Ascending aorta (tissue), 2 donors: ENCODE measurements at places on chromosomes 16 and 17. TPM values are rescaled to one million over a fixed set of nuclear protein-coding genes. Genes with fewer than 3 reads are reported as not detected.

GRCh38 chr16:11067697-11068141 is 123.4 kb downstream of the CLEC16A start:
- no peak for DNase-seq

- no peak for DNase-seq
Observed at GRCh38 chr17:56125830-56126819, 27.1 kb upstream of the ANKFN1 start.

DNA sequence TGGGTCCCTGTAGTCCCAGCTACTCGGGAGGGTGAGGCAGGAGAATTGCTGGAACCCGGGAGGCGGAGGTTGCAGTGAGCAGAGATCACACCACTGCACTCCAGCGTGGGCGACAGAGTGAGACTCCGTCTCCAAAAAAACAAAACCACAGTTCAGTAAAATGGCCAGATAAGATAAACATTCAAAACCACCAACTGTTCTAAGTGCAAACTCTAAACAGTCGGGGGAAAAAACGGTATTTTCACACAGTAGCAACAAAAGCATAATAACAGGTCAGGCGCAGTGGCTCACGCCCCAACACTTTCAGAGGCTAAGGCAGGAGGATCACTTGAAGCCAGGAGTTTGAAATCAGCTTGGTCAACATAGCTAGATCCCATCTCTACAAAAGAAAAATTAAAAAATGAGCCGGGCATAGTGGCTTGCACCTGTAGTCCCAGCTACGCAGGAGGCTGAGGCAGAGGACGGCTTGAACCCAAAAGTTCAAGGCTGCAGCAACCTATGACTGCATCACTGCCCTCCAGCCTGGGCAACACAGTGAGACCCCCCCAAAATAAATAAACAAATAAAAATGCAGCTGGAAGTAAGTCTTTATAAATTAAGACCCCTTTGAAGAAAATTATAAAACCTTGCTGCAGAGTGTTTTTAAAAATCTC is 10.8 kb upstream of the HASPIN start:
- DNase-seq, result no peak

- no peak for DNase-seq
Observed at GRCh38 chr17:50547736-50548083, 736 bp downstream of the SPATA20 start.

DNA sequence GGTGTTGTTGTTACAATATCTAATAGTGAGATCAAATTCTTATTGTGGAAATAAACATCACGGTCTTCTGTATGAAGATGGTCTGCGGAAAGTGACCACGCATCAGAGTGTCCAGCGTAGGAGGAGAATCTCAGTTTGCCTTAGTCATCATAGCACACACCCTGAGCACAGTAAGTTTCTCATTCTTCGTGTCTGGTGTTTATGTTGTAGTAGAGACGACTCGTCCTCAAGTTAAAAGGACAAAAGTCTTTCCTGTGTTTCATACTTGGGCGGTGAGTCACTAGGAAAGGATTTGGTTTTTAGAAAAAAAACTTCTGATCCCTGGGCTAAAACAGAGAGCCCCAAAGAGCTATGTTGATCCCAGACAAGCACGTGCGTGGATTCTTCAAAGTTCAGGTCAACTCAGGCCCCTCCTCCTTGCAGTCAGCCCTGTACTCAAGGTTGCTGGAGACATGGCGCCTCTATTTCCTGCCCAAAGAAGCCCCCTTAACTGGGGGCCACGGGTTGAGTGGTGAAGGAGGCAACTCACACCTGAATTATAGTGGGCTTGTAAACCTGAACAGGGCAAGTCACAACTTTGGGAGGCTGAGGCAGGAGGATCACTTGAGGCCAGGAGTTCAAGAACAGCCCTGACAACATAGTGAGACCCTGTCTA is 170.4 kb downstream of the ZFHX3 start:
- DNase-seq, result no peak

KRTAP1-1 gene
- not detected for total RNA-seq

- no peak for DNase-seq
Observed at GRCh38 chr17:30928584-30928983, 6.8 kb downstream of the ADAP2 start.

DNA sequence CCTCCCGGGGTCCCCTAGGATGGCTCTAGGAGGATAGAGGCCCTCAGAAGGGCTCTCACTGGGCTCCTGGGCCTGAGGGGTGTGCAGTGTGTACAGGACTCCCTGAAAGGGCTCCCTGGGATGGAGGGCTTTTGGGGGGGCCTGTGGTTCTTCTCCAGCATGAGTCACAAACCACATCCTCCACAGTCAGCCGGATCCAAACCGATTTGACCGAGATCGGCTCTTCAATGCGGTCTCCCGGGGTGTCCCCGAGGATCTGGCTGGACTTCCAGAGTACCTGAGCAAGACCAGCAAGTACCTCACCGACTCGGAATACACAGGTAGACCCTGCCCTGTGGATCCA is 4.5 kb downstream of the TRPV2 start:
- DNase-seq, result no peak

DNA sequence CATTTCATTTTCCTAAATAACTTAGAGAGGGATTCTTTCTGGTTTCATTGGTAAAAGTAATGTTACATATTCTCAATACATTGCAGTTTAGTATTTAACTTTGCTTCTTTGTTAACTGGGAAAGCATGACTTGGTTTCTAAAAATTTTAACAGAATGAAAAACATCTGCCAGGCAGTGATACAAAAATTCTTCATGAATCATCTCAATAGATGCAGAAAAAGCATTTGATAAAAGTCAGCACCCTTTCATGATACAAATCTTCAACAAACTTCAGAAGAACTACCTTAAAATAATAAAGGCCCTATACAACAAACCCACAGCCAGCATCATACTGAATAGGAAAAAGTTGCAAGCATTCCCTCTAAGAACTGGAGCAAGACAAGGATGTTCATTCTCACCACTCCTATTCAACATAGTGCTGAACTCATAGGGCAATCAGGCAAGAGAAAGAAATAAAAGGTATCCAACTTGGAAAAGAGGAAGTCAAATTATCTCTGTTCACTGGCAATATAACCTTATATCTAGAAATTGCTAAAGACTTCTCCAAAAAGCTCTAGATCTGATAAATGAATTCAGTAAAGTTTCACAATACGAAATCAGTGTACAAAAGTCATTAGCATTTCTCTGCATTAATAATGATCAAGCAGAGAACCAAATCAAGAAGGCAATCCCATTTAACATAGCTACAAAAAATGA is 50.4 kb downstream of the SLFN5 start:
- no peak for DNase-seq

GRCh38 chr16:47019568-47019967 is 46.1 kb upstream of the DNAJA2 start:
- no peak for DNase-seq

- DNase-seq, result no peak
Observed at GRCh38 chr17:44996304-44996703, 28.2 kb upstream of the C1QL1 start.

DNA sequence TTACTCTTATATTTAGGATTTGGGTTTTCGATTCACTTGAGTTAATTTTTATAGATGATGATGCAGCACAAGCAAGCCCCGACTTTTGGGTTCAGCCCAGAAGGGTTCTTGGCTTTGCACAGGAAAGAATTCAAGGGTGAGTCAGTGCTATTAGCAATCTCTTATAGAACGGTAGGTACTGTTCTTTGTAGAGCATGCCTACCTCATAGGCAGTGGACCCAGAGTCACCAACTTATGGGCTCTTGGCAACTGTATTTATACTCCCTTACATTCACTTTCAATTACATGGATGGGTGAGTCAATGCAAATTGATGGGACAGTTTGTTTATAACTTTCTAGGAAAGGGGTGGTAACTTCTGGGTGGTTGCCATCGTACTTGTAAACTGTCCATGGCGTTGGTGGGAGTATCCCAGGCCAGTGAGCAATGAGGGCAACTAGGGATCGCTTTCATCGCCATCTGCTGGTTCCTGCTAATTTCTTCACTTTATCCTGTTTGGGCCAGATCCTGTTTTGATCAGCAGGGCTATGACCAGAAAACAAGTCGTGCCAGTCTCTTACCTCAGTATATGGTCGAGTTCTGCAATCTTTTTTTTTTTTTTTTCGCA is 362.6 kb downstream of the CNTNAP4 start:
- no peak for DNase-seq

- no peak for DNase-seq
Observed at GRCh38 chr17:5695480-5695879, 111.2 kb upstream of the NLRP1 start.

DYNLL2 gene
- total RNA-seq, result 15.3 TPM

ADORA2B gene
- total RNA-seq, result not detected

GRCh38 chr16:67194260-67194659 is 2.3 kb downstream of the E2F4 start:
- no peak for DNase-seq

MAP1LC3B gene
- 37.0 TPM for total RNA-seq

GRCh38 chr16:2042986-2043666 is 4.5 kb downstream of the NTHL1 start:
- no peak for DNase-seq

OMG gene
- total RNA-seq, result not detected

MT1A gene
- total RNA-seq, result 183 TPM

GRCh38 chr16:85301231-85301630 is 189.0 kb upstream of the CIBAR2 start:
- DNase-seq, result no peak

- no peak for DNase-seq
Observed at GRCh38 chr16:77212741-77213541, 13.7 kb downstream of the SYCE1L start.

RAB11FIP4 gene
- 0.85 TPM for total RNA-seq

- DNase-seq, result peak; percentile 63
Observed at GRCh38 chr17:68288804-68289203, 2.1 kb downstream of the SLC16A6 start.

- no peak for DNase-seq
Observed at GRCh38 chr17:18331879-18332278, 16.8 kb downstream of the SMCR8 start.

- no peak for DNase-seq
Observed at GRCh38 chr17:28499364-28499664, 6.8 kb upstream of the FOXN1 start.

- no peak for DNase-seq
Observed at GRCh38 chr17:66493283-66494019, 191.0 kb downstream of the PRKCA start.

DNA sequence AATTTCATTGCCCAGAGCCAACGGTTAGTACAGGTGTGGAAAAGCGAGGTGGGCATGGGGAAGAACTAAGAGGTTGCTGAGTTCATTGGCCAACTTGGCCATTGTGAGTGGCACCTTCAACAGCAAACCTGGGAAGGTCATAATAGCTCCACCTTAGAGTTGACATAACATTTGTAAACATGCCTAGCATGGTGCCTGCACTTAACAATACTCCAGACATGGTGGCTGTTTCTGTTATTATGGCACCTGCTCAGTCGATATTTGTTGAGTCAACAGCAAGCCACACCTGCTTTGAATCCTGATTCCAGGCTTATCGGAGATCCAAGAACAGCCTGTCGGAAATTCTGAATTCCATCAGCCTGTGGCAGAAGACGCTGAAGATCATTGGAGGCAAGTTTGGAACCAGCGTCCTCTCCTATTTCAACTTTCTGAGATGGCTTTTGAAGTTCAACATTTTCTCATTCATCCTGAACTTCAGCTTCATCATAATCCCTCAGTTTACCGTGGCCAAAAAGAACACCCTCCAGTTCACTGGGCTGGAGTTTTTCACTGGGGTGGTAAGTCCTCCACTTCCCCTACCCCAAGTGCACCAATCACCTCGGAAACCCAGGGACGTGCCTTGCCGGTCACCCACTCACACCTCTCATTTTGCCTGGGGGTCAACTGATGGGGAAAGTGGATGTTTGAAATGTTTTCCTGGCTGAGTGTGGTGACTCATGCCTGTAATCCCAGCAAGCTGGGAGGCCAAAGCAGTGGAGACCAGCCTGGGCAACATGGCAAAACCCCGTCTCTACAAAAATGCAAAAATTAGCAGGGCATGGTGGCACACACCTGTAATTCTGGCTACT is 46.0 kb downstream of the TMC5 start:
- no peak for DNase-seq

CCT6B gene
- total RNA-seq, result not detected

GRCh38 chr16:79400462-79401149 is 199.9 kb downstream of the MAF start:
- DNase-seq, result no peak

CTRB2 gene
- total RNA-seq, result not detected

PRKAR1A gene
- total RNA-seq, result 233 TPM

DNA sequence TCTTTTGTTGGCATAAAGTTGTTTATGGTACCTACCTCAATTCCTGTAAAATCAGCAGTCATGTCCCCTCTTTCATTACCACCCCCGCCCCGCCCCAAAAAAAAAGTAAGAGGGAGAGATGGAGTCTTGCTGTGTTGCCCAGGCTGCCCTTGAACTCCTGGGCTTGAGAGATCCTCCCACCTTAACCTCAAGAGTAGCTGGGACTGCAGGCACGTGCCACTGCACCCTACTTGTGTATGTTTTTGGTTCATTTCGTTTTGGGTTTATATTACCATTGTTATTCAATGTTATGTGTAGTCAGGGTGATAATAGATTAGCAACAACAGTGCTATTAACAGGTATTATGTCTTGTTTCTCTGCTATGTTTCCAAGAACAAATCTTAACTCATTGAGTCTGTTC is 15.9 kb downstream of the TNRC6C start:
- no peak for DNase-seq

GRCh38 chr16:24478401-24478800 is 61.0 kb upstream of the RBBP6 start:
- DNase-seq, result no peak

TOP2A gene
- total RNA-seq, result 0.11 TPM

NOL3 gene
- total RNA-seq, result 87.6 TPM

RAB40B gene
- total RNA-seq, result 9.4 TPM

DNA sequence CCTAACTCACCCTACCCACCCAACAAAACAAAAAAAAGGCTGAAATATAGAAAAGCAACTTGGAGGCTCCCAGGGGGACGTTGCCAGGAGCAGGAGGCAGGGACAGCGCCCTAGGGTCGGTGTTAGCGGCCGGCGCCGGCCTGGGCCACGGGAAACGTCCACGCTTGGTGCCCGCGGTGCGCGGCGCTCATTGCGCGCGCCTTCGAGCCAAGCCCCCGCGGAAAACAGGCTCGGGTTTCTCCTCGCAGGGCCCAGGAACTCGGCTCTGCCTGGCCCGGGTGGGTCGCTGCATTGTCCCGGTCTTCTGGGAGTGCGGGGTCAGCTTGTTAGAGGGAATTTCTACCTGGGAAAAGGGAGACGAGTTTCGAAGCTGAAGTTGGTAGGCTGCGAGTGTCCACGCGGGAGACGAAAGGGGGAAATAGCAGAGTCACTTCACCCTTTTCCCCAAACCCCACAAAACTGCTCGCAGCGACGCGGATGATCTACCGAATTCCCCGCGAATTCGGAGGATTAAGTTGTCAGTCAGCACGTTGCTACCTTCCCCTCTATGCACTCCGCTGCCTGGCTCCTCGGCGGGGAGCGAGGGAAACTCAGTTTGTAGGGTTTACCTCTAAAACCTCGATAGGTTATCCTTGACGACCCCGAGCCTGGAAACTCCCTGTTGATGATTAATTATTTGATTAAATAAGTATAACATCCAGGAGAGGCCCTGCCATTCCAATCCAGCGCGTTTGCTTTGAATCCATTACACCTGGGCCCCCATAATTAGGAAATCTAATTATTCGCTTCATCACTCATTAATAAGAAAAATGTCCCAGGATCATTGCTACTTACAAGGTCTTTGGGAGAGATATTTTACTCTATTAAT is 751 bp upstream of the FOXC2 start:
- DNase-seq, result no peak
